Activated T-cell treated with anti-CD3 and anti-CD28 coated beads, Interleukin-2, amount 50 U/mL, for 72 hours (primary cell): ENCODE measurements at places on chromosomes 4 and X.

DNA sequence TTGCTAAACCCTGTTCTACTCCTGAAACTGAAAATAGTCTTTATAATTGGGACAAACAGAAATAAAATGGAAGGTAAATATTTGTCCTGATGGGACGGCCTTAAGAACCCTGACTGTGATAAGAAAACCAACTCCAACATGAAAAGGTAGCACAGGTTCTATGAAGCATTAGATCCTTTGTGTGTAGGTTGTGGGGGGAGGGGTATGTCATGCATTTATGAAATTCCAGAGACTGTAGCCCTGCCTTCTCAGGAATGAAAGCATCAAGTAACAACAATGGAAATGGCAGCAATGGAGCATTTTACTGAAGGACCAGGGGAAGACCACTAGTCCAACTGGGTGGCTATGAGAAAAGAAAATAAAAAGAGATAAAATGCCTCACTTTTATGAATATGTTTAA lies 23.9 kb downstream of the CXXC4 start:
- DNase-seq = no peak

GRCh38 chrX:77622672-77623071 lies 163.3 kb downstream of the ATRX start:
- no peak for DNase-seq

DNA sequence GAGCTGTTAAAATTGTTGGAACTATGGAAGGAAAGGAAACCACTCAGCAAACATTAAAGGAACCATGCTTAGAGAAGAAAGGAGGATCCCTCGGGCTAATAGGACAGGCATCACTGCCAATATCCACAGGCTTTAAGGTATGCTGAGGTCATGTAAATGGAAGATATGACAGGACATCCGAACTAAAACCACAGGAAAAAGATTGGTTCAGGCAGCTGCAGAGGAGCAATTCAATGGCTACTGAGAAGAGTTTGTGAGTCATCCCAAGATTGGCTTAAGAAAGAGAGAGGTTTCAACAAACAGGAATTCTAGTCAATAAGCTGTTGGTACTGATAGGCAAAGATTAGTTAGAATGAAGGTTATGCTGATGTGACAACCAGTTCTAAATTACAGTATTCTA lies 106.4 kb upstream of the FAM241A start:
- no peak for DNase-seq

DNA sequence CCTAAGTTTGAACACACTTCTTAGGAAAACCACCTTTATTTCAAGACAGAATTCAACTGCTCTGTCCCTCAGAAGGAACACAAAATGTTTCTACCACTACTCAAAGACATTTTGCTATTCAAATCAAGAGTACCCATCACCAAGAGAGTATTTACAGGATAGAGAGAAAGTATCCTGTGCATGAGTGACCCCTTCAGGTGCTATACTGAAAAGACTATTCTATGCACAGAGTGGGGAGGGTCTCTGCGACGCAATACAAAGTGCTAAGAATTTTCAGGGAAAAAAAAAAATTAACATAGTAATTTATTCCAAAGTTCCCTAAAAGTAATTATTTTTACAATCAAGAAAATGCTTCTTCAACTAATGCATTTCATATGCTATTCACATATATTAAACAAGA lies 346.4 kb upstream of the FAM241A start:
- no peak for DNase-seq

DNA sequence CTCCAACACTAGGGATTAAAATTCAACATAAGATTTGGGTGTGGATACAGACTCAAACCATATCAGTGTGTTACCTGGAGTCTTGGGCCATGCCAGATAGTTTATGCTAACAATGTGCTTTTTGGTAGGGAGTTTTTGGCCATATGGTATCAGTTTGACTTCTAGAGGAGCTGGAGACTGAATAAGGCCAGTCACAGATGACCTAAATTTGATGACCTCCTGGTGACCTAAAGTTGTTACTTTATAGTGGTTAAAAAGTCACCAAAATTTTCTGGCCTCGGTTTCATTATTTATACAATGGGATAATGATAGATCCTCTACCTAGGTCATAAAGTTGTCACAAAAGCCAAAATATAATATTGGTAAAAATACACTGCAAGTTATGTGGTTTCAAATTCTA lies 877.1 kb downstream of the RAPGEF2 start:
- DNase-seq = no peak

DNA sequence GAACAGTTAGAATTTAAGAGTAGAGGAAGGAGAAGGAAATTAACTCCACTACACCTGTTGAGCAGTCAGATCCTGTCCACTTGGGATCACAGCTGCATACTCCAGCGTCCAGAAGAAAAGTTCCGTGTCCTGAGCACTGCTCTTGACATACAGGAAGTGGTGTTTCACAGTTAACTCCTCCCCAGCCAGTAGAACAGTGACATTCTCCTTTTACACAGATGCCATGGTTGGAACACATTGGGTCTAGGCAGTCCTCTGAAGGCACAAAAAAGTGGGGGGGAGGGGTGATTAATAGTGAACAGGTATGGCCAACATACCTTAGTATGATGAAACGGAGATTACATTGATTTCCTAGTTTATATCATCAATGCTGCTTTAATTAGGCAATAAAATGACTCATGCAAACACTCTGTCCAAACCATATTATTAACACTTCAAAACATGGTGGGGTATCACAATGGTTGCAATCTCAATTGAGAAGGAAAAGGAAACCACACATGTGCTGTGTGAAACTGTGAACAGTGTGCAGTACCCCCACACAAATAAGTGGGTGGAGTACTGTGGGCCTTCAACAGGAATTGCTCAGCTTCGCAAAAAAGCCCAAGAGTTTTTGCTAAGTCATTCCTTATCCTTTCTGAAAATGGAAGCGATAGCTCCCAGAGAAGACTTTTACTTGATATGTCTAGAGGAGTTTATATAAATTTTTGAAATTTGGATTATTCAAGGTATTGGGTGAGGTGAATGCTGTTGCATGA lies 295.6 kb downstream of the SH2D1A start:
- no peak for DNase-seq

DNA sequence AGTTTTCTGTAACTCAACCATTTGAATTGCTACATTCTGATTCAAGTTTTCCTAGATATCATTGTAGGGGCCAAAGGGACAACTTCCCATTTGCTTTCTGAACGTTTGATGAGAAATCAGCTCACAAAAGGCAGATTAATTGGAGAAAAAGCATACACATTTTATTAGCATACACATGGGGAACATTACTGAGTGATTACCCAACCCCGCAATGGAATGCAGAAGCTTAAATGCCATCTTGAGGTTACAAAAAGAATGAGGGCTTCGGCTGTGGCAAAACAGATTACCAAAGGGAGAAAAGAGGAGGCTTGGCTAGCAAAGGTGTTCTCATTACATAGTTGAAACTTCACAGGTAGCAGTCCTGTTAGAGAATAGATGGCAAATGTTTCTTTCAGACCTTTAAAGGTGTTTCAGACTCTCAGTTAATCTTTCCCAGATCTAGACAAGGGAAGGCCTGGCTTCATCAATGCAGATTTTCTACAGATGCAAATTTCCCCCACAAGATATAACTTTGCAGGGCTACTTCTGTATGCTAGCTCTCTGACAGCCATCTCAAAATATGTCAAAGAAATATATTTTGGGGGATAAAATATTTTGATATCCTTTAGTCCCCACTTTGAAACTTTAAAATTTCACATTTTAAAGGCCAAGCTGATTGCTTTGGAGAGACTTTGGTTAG lies 26.5 kb upstream of the HERC6 start:
- DNase-seq = no peak

GRCh38 chr4:41538017-41538733 lies at the start of gene LIMCH1:
LIMCH1 (plus strand) TSS chr4:41538157; CDS start chr4:41605996, 67,839 bp downstream.
- DNase-seq = no peak

DNA sequence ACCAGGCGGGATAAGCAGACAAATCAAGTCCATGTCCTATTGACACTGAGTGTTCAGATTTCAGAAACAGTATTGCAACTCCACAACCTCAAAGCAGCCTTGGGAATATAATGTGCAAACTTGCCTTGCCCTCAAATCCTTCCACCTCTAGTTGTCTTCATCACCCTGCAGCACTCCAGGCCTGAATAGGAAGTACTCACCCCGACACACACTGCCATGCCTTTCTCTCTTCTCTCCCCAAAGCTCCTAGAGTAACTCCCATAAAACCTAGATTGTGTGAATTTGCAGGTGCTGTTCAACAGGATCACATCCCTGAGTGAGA lies 19.6 kb downstream of the ACSL1 start:
- DNase-seq = no peak

- DNase-seq = no peak
Measured at GRCh38 chr4:24880186-24880585, 32.7 kb downstream of the CCDC149 start.

DNA sequence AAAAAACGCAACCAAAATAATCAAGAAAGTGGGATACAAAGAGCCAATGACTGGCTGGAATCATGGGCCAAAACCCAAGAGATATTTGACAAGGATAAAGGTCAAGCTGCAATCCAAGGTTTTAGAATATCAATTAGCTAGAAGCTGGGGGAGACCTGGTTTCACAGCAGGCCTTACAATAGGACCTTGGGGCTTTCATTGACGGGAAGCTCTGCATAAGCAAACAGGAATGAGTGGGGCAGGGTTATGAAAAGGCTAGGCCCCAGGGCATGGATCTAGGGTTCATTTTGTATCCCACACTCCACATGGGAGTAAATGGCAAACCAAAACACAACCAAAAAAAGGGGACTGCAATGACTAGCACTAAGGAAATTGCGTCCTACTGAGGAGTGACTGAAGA lies 215.3 kb downstream of the HS6ST2 start:
- DNase-seq = no peak
